Pulmonary artery endothelial cell (primary cell): ENCODE measurements at places on chromosomes 2 and 18. TPM values are rescaled to one million over a fixed set of nuclear protein-coding genes. Genes with fewer than 3 reads are reported as not detected.

STPG4 gene
- total RNA-seq: 0.11 TPM in 1 of 2 replicates, not detected in the other

ZBTB7C gene
- total RNA-seq: not detected in 2 replicates

FOXD4L1 gene
- 0.07 and 0.11 TPM in 2 replicates for total RNA-seq

CROCC2 gene
- not detected in 2 replicates for total RNA-seq

GKN1 gene
- not detected in 2 replicates for total RNA-seq

WDR43 gene
- 103 and 105 TPM in 2 replicates for total RNA-seq

DLX1 gene
- 0.07 and 0.11 TPM in 2 replicates for total RNA-seq

IL1A gene
- 0.60 and 0.73 TPM in 2 replicates for total RNA-seq

DPYSL5 gene
- not detected in 2 replicates for total RNA-seq

SRD5A2 gene
- total RNA-seq: not detected in 2 replicates

COX7A2L gene
- 128 and 233 TPM in 2 replicates for total RNA-seq

IL36RN gene
- total RNA-seq: not detected in 2 replicates

SATB2 gene
- total RNA-seq: 1.3 and 2.0 TPM in 2 replicates

GKN2 gene
- total RNA-seq: not detected in 2 replicates

RTP5 gene
- total RNA-seq: not detected in 2 replicates

FAM168B gene
- total RNA-seq: 113 and 141 TPM in 2 replicates

G6PC2 gene
- not detected in 2 replicates for total RNA-seq
